Mammary epithelial cell (primary cell): ENCODE measurements at places on chromosomes 2 and 18. TPM values are rescaled to one million over a fixed set of nuclear protein-coding genes. Genes with fewer than 3 reads are reported as not detected.

- DNase-seq, result peak; percentile 62
These were observed 2.3 kb downstream of the PSMD1 start for GRCh38 chr2:231058761-231059550.

GRCh38 chr2:143280097-143280757, 151.0 kb downstream of the ARHGAP15 start:
- DNase-seq, result no peak

DNA sequence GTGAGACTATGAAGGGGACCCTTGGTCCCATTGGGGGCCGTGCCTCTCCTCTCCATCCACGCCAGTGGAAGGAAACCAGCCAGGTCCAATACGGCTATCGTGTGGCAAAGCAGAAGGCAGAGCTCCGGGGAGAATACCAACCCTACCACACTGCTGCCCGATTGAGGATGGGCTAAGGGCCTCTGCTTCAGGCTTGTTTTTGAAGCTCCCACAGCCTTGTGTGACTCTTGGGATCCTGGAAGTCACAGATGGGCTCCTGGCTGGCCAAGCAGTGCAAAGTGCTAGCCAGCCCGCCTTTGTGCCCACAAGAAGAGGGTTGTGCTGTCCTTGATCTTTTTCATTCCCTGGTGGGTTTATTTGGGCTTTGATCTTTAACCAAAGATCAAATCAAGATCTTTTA, 70.6 kb upstream of the ID2 start:
- no peak for DNase-seq

GCFC2 gene
- 16.7 TPM for total RNA-seq

DNA sequence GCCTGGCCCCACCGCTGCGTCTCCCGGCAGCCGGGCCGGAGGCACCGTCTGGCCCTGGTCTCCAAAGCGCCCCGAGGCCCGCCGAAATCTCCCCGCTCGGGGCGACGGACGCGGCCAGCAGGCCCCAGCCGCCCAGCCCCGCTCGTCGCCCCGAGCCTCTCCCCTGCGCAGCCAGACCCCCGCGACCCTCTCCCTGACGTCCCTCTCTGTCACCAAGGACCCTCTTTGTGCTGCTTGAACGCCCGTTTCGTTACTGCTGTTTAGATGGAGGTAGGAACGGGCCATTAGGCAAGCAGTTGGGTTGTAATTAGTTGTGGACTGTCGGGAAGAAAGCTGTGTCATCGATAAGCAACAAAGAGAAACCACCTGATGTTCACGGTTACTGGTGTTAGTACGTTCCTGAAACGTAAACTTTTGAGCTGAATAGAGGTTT, 686 bp downstream of the UBXN4 start:
- DNase-seq, result peak; percentile 69

DNA sequence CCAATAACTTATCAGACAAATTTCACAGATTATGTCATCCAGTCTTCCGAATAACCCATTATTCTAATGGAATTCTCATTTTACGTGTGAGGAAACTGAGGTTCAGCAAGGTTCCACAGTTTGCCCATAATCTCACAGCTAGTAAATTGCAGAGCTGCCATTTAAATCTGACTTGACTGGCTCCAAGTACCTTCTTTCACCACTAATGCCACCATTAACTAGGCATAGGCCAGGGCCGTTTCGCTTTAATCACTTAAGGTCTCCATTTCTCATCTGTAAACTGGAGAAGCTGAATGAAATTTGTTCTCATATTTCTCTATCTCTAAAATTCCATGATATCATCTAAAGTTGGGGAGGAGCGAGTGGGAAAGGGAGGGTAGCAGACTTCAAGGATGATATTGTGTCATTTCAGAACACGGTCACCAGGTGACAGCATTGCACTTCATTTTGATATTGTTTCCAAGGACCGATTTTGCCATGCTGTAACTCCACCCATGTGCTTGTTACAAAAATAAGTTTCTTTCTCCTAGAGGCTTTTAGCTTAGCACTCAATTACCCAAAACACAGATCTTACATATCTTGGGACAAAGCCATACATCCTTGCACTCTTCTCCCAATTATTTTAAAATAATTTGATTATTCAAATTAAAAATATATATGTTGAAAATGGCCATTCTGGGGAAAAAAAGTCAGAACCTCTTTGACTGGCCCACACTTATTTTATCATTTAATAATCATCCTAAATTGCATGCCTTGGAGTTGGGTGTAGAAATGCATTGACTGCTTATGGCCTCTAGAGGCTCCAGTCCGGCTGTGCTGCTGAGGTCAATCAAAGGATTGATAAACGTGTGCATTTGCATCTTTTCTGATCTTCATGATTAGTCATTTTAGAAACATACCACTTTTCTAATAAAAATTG, 123.8 kb downstream of the AKAIN1 start:
- peak; percentile 4 for DNase-seq

DTNA gene
- total RNA-seq, result 12.2 and 12.8 TPM in 2 replicates

GRCh38 chr2:145777914-145778313, 1258.0 kb upstream of the ZEB2 start:
- no peak for DNase-seq

DNA sequence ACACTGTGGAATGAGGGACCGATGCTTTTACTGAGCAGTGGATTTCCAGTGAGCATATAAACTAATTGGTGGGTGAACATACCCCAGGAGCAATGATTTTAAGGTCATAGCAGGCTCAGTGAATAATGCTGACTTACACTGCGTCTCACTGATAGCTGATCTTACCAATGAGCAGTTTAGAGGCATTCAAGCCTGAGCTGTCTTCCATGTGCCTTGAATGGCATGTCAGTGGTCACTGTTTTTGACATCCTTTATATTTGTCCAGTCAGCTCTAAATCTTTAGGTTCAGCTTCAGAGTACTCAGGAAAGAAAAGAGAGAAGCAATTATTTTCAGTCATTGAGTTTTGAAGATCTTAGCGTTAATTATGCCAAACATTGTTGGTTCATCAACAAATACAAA, 88.3 kb downstream of the CAMKMT start:
- DNase-seq, result no peak

NEU2 gene
- total RNA-seq, result not detected in 2 replicates

DNA sequence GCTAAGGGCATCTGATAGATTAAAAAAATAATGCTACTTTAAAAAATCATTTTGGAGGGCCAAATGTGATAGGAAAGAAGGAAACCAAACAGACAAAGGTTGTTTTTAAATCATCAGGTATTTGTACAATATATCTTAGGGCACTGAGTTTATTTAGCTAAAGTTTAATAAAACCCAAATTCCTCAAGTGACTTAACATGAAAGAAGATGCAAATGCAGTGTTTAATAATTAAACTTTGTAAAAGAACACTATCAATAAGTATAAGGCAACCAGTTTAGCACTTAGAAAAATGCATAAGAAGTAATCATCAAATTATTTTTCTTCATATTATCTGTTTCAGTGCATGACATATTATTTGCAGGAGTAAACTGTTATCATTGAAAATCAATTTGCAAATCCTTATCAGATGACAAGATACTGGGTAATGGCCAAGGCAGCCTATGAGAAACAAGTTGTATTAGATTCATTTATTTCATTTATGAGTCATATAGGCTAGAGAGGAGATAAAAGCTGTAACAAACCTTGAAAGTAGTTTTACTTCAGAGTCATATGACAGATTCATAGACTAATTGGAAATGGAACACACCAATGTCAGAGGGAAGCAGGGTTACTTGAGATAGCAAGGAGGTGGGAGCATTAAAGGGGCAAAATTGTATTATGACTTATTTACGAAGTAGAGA, 165.5 kb downstream of the GCA start:
- no peak for DNase-seq

MAB21L4 gene
- total RNA-seq, result 0.17 TPM

- no peak for DNase-seq
These were observed 48.9 kb upstream of the TMEM177 start for GRCh38 chr2:119630121-119630520.

- no peak for DNase-seq
These were observed 51.7 kb downstream of the ARHGAP28 start for GRCh38 chr18:6781142-6781714.

- DNase-seq, result no peak
These were observed 6.1 kb downstream of the ADCY3 start for GRCh38 chr2:24913911-24914310.

DNA sequence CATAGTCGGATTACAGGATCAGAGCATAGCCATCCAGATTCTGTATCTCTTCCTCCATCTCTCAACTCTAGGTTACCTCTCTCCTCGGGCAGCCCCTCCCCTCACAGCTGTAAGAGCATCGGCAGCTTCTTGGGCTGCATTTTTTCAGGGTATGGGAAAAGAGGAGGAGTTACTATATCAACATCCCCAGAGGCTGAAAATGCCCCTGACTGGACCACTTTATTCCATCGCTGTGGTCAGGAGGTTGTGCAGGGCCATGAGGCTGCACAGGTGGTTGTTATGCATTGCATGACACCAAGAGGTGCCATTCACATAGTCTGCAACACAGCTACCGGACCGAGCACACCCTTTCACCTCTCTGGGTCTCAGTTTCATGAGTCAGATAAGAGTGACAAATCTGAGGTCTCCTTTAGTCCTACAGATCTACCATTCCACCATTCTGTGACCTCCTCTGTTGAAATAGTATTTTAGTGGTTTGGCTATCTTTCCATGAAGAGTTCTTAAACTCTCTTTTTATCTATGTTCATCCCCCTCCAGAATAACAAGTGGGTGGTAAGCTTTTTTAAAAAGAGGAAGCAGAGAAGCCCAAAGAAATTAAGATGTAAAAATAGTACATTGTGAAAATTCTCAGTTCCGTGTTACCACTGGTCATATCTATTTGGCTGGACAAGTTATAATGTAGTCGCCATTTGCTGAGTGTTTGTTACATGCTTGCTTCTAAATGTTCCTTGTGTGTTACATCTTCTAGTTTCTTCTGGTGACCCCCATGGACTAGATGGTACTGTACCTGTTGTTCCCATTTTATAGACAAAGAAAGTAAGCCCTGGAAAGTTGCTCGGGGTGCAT, 56.6 kb upstream of the SLC1A4 start:
- DNase-seq, result no peak
